ENCODE measurements at places on chromosomes 12 and 14. TPM values are rescaled to one million over a fixed set of nuclear protein-coding genes. Genes with fewer than 3 reads are reported as not detected.

The ASCL4 gene
- not detected for total RNA-seq

The TAS2R7 gene
- not detected for total RNA-seq

The IL31 gene
- total RNA-seq, result 0.24 TPM

The PPTC7 gene
- 39.8 TPM for total RNA-seq

The AGAP2 gene
- total RNA-seq, result 70.2 TPM

The P2RX2 gene
- total RNA-seq, result not detected

The ATG2B gene
- total RNA-seq, result 24.9 TPM

The RHOF gene
- total RNA-seq, result 121 TPM

The PXMP2 gene
- total RNA-seq, result 22.1 TPM

The ERBB3 gene
- total RNA-seq, result 1.3 TPM

The DCN gene
- not detected for total RNA-seq

The SLC6A12 gene
- not detected for total RNA-seq

The TSPAN9 gene
- total RNA-seq, result not detected

The NDRG2 gene
- 4.6 TPM for total RNA-seq

The KCNA1 gene
- not detected for total RNA-seq

The RPGRIP1 gene
- total RNA-seq, result not detected

The SSTR1 gene
- not detected for total RNA-seq

The RERG gene
- 0.20 TPM for total RNA-seq

The BHLHE41 gene
- total RNA-seq, result not detected

The LRRK2 gene
- not detected for total RNA-seq

Measured in T-helper 1 cell treated with Interleukin-12 subunit alpha and Interleukin-12 subunit beta and Interleukin-4 antibody, amounts not matched to agents 30 ng/mL and 1 ng/mL, for 36 hours (primary cell).